ENCODE measurements at places on chromosomes 7 and 10.
A peak's percentile ranks its signal among the peaks of the same experiment; 100 is the strongest.

GRCh38 chr7:73918926-73919693, 58.2 kb downstream of the TMEM270 start:
- DNase-seq = no peak

DNA sequence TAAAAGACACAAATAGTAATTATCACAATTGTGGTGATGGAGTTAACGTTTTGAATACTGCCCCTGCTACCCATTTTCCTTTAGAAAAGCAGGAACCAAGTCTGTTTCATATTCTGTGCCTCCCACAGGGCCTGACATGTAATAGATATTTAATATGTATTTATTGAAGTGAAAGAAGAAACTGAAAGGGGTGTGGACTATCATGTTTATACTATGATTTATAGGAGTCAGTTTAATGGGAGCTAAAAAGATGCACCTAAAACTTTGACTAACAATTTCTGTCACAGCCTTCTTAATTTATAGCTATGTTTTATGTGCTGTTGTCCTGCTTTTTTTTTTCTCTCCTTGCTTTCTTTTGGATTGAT, 24.1 kb upstream of the BHLHA15 start:
- DNase-seq = no peak

- peak; percentile 71 for DNase-seq
Observed at GRCh38 chr10:48496831-48497779, 107.8 kb downstream of the ARHGAP22 start.

GRCh38 chr7:24709051-24709450, 48.2 kb downstream of the GSDME start:
- DNase-seq = no peak

DNA sequence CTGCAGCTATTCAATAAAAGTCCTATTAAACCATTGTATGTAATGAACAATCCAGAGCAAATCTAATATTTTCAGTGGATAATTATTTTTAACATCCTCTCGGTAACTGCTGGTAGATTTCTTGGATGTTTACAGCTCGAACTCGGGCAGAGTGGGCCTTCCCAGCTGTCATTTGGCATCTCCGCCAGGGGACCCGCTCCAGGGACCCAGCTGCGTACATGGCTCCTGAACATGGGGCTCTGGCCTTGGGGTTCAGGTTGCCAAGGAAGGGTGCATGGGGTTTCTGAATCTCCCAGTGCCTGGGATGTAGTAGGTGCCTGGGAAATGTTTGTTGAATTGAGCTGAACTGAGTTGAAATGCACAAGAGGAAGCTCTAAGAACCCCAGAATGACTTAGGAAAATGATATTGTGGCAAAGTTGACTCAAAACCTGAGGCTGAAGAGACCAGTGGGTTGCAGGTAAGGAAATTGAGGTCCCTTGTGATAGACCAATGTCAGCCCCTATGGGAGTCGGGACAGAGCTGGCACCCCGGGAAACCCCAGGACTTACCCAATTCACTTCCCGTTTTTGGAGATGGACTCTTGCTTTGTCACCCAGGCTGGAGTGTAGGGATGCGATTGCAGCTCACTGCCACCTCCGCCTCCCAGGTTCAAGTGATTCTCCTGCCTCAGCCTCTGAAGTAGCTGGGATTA, 228.4 kb downstream of the CUX1 start:
- DNase-seq = peak; percentile 79

DNA sequence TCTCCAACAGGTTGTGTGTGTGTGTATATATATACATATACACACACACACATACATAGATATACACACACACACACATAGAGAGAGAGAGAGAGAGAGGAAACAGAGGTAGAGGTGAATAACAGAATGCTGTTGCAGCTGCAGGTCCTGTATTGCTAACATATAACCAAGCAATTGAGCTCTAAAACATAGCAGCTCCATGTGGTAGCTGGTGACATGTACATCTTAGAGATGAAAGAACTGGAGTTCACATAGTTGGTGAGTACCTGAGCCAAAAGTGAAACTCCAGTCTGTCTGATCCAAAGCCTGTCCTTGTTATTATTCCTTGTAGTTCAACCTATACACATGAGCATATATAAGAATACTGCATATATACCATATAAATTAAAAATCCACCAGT, 152.9 kb upstream of the CSTF2T start:
- DNase-seq = no peak

- no peak for DNase-seq
Observed at GRCh38 chr7:151859111-151859947, 17.6 kb downstream of the PRKAG2 start.

DNA sequence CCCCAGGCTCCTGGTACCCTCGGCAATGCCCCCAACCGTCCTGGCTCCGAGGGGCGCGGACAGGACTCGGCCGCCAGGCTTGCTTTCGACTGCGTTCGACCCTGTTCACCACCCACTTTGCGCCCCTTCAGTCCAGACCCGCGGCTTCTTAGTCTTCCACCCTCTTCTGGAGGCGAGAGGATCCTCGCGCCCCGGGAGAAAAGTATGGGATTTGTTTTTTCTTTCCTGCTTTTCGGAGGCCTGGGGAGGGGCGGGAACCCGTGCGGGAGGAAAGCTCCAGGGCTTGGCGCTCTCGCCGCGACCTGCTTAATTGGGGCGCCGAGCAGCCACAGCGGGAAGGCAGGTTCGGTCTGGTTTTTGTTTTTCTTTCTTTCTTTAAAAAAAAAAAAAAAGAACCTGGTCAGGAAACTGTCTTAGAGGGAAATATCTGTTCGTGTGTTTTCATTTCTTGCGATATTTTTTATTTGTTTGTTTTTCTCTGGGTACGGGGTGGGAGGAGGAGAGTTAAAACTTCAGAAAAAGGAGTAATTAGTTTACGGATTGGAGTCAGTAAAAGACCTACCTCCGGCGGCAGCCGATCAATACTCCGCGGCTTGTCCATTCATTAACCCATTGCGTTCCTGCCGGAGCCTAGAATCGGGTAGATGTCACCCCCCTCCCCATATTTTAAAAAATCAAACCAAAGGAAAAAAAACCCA, 1.6 kb downstream of the EMX2 start:
- no peak for DNase-seq

DNA sequence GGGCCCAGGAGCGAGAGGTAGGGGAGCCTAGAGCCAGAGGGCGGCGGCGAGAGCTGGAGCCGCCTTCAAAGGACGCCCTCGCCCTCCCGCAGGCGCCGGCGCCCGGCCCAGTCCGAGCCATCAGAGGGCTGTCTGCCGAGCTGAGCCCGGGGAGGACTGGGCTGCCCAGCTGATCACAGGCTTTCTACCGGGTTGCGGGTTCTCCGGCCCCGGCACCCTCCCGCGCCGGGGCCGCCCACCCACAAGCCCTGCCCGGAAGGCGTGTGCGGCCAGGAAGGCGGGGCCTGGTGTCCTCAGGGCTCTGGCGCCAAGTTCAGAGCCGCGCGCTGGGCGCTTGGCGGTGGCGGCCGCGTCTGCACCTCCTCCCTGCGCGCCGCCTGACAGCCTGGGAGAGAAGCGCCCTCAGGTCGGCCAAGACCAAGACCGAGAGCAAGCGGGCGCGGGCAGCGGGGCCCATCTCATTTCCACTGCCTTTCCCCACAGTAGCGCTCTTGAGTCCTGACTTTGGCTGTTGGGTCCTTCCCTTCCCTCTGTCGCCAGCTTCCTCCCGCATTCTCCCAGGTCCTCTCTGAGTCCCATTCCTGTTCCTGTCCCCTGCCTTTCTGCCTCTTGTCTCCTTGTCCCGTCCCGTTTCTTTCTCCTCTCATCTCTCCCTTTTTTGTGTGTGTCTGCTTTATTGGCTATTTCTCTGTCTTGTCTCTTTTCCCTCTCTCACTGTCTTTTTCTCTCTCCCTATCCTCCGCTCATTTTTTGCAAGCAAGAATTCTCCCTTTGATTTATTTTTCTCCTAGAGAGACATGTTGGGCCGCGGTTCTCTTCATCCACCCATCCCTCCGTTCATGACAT, 60.6 kb upstream of the MSMB start:
- DNase-seq = peak; percentile 62

GRCh38 chr10:132003282-132003924, 21.7 kb upstream of the BNIP3 start:
- DNase-seq = no peak

DNA sequence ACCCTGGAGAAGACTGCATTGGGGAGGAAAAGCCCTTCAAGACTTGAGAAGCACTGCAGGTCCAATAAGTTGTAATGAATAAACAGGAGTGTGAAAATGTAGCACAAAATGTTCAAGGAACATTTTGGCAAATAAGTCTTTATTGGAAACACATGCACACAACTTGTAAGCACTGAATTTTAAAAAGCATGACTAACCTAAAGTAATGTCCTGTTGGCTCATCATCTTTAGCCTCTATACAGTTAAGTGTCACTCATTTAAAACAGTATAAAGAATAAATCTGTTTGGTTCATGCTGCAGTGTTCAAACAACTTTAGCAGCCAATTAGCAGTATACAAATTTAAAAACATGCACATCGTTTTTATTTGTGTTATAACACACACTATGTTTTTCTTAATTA, 108.6 kb downstream of the CDK6 start:
- DNase-seq = no peak

- DNase-seq = no peak
Observed at GRCh38 chr7:42161719-42162118, 75.3 kb downstream of the GLI3 start.
